ENCODE measurements at places on chromosomes 4 and X.

DNA sequence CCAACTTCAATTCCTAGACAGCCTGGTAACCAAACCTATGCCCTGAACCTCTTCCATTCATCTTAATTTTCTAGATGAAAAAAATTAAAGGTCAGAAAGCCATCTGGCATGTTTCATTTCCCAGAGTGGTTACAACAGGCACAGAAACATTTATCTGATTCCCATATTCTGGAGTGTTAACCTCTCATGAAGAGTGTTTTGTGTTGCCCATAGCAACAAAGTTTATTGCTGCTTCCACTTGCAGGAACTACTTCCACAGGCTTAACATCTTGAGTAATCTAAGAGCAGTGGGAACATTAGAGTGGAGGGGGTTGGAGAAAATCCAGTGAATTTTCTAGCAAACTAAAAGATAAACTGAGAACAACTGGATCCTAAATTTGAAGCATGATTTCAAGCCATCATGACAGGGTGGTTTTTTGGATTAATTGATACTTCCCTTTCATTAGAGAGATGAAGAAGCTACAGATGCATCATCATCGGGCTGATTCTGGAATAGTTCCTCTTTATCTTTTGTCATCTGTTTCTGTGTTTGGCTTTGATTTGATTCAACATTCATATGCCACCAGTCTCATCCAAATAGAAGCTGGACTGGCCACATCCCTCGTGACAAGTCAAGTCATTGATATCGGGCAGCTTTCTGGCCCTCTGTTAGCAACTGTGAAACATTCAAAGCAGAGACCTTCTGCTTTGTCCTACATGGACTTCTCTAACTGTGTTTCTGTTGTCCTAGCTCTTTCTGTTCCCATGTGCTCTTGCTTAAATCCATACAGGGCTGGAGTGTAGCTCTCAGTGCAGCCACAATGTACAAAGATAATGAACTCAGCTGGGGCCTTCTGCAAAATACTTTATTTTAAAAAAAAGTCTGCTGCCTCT is 167.3 kb downstream of the MID1IP1 start:
- no peak for DNase-seq

GRCh38 chr4:122903766-122904288 is 18.6 kb downstream of the NUDT6 start:
- DNase-seq: no peak

- DNase-seq: no peak
Measured at GRCh38 chr4:24745172-24745895, 50.0 kb upstream of the SOD3 start.

GRCh38 chr4:113009461-113009860 is 40.0 kb upstream of the ANK2 start:
- DNase-seq: no peak

GRCh38 chr4:74873545-74874301 is 59.2 kb upstream of the PARM1 start:
- no peak for DNase-seq

GRCh38 chr4:163620738-163621137 is 126.2 kb downstream of the TMA16 start:
- DNase-seq: no peak

Measured in activated CD4-positive, alpha-beta T cell treated with anti-CD3 and anti-CD28 coated beads for 24 hours (primary cell).